ENCODE measurements at places on chromosomes 11 and 22.

DNA sequence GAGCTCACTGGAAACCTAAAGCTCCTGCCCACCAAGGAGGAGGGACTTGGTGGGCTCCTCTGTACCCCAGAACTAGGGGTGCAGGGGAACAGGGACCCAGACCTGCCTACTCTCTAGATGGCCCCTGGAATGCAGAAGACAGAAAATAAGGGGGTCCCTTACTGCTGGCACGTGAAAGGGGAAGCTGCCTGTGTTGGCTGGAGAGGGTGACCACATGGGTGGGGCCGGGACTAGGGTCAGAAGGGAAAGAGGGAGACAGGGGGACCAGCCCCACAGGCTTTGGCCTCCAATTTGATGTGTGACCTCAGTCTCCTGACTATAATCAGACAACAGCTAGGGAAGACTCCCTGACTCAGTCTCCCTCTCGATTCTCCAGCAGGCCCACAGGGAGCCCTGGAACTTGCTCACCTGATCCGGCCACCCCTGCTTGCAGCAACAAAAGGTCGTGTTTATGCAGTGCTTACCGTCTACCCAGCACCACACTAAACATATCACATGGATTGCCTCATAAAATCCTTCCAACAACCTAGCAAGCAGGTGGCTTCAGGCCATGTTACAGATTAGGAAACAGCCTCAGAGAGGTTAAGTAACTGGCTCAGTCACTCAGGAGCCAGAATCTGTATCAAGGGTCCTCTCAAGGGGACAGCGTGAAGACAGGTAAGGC lies 10.2 kb downstream of the ARAP1 start:
- no peak for DNase-seq

DNA sequence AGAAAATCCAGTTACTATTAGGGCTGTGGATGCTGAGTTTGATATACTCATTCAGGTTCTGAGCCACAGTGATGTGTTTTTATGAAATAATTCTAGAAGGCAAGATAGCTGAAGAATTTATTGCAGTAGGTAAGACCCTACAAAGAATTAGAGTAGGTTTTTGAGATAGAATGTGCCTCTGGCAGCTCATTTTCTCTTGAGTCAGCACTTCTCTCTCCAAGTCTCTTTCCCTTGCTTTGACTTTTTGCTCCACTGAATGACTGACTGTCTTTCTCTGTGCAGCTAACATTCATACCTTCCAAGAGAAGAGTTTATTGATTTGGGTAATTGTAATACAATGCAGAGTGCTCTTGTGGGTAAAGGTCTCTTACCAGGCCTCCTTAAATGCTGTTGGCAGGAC lies 48.0 kb upstream of the C11orf87 start:
- no peak for DNase-seq

DNA sequence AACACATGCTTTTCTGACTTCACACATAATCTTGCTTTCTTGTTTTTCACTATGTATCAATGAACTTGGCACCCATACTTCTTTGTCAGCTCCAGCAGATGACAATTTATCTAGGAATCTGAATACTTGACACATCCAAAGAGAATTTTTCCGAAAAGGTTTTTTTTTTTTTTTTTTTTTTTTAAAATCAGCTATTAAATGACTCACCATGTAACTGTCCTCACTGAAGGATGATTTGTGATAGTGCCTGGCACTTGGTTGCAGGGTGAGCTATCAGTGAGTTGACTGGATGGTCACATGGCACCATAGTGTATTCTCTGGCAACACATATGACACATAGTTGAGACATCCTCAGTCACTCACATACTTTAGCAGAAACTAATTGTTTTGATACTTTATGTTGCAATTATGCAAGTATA lies 133.4 kb upstream of the E2F8 start:
- DNase-seq: no peak

GRCh38 chr22:47064016-47064415 lies 301.6 kb downstream of the TBC1D22A start:
- DNase-seq: no peak

DNA sequence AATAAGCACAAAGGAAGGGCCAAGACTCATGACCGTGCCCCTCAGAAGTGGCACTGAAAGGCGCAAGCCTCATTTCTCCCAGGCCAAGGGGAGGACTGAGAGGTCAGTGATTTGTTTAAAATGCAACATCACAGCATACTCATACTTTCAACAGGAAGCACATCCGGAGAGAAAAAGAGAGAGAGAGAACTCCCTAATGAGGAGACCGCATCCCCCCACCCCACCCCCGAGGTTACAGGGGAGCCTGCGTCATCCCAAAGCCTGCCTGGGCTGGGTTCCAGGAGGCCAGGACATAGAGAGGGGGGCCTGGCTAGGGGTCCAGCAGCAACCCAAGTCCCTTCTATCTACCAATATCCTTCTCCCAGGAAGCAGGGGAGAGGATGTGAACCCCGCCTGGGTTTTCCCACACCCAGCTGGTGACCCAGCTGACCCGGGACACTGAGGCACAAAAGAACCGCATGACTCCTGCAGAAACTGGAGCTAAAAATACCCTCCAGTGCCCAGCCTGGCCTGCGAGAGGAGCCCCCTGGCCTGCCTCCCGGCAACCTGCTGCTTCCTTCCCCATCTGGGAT lies 3.8 kb downstream of the CSNK1E start:
- no peak for DNase-seq

- no peak for DNase-seq
Observed at GRCh38 chr22:44581096-44581435, 83.0 kb upstream of the RTL6 start.

DNA sequence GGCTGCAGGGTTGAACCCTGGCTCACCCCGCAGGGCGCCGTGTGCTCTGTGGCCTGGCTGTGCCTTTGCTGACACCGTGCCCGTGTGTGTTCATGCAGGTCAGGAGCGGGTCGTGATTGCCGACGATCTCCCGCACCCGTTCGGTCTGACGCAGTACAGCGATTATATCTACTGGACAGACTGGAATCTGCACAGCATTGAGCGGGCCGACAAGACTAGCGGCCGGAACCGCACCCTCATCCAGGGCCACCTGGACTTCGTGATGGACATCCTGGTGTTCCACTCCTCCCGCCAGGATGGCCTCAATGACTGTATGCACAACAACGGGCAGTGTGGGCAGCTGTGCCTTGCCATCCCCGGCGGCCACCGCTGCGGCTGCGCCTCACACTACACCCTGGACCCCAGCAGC lies 47.0 kb upstream of the PPP6R3 start:
- no peak for DNase-seq

DNA sequence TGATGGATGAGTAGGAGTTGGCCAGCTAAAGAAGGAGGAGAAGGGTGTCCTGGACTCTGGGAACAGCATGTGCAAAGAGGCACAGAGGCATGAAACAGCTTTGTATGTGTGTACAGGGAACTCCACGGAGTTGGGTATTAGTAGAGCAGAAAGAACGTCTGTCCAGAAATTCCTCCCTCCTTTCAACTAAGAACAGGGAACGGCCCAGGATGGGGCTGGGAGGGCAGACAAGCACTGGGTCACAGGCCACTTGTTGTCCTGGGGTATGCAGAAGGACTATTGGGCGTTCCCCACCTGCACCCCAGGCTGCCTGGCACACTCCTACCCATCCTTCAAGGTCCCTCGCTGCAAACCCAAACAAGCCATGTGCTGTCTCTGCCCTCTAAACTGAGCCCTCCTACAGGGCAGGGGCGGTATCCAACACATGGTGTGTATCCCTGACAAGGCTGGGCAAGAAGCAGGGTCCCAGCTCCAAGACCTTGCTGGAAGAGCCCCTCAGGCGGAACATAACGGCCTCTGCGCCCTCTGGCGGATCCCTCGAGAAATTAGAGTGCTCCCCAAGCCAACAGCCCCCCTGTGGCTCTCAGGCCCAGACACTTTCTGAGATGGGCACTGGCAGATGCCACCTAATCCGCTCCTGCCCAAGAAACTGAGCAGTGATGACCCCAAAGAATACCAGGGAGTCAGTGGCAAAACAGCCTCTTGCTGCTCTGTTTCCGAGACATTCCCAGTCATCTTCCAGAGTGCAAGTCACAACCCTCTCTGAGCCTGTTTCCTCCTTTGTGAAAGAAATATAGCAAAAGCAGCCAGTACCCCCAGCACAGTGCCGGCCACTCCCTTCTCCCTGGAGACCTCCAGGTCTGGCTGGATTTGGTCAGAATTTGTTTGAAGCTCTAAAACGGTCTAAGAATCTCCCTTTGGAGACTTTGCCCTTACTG lies 1.6 kb upstream of the ELFN2 start:
- DNase-seq: peak; percentile 46

GRCh38 chr11:83674102-83674896 lies 388.1 kb upstream of the CCDC90B start:
- DNase-seq: no peak

DNA sequence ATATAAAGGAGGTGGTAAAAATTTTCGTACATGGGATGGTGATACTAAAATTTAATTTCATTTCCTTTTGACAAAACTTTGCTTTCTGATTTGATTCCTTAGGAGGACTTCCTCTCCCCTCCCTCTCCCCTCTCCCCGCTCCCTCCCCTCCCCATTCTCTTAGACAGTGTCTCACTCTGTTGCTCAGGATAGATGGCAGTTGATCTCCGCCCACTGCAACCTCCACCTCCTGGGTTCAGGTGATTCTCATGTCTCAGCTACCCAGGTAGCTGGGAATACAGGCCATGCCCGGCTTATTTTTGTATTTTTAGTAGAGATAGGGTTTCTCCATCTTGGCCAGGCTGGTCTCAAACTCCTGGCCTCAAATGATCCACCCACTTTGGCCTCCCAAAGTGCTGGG lies 15.9 kb downstream of the TRIM44 start:
- DNase-seq: no peak

- no peak for DNase-seq
Observed at GRCh38 chr11:48077251-48077650, 96.9 kb downstream of the PTPRJ start.

DNA sequence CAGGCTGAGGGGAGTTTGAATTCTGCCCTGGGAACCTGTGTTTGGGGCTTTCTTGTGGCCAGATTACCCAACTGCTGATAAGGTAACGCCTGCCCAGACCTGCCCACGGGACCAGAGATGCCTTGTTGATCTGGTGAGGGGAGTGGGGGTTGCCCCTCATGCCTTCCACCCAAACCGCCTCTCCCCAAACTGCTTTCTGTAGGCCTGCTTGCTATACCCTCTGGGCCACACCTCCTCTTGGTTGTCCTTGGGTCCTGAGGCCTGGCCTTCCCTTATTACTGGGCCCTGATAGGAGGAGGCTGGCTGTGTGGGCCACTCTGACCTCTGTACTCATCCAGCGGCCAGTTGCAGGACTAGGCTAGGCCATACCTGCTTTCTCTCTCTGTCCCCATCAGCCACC lies 3.4 kb downstream of the P2RY2 start:
- no peak for DNase-seq
